Activated T-cell treated with anti-CD3 and anti-CD28 coated beads, Interleukin-2, amount 50 U/mL, for 24 hours (primary cell): ENCODE measurements at places on chromosomes 16 and 17.

- no peak for DNase-seq
These were observed 55.7 kb downstream of the SNX20 start for GRCh38 chr16:50625374-50625773.

- no peak for DNase-seq
These were observed 2.4 kb downstream of the SLC5A10 start for GRCh38 chr17:18954321-18954720.

GRCh38 chr17:62778990-62779681 is 29.0 kb downstream of the MARCHF10 start:
- no peak for DNase-seq

DNA sequence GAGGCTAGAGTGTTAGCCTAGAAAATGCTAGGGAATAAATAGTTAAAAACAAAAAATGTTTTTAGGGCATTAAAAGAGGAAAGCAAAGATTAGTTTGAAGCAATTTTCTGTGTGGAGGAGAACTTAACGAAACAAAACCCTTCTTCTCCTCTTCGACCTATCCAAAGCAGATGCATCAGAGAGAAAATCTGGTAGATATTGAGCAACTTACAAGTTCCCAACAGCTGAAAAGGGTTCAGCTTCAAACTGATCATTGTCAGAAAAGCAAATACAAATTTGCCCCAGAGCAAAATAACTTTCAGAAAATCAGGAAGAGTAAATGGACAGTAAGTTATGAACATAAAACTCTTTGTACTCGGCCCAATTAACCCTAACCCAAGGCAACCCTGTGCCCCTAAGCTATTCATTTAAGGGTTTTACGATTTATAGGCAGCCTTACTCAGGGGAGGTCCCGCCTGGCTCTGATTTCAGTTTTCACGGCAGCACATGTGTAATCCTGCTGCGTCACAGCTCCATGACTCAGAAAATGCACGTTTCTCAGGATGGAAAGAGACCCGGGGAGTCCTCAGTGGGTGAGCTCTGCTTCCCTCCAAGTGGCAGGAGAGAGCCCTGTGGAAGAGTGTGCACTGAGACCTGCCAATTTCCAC is 405.7 kb upstream of the SALL1 start:
- DNase-seq = no peak

DNA sequence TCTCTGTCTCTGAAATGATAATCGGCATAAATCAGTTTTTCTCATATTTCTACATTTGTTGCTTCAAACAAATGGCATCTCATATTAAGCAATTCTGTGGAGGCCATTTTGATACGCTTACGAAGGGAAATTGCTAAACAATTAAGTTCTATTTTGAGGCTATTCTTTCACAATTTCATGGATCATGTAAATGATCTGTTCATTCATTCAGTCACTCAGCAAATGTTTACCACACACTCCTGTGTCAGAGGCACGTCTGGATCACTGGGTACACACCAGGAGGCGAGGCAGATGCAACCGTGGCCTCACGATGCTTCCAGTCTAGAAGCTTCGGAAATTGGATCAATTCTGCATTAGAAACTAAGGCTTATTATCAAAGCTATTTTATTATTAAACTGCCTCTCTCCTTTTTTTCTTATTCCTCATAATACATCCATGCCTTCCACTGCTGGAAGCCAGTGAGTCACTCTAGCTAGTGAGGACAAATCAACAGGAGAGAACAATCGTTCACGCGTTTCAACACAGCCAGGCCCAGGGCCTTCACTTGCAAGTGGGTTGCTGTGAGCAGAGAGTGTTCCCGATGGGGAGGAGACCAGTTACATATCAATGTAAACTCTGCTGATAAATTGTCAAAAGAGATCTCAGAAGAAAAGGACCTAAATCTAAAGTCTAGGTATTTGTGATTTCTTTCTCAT is 11.3 kb upstream of the SLC39A11 start:
- no peak for DNase-seq

DNA sequence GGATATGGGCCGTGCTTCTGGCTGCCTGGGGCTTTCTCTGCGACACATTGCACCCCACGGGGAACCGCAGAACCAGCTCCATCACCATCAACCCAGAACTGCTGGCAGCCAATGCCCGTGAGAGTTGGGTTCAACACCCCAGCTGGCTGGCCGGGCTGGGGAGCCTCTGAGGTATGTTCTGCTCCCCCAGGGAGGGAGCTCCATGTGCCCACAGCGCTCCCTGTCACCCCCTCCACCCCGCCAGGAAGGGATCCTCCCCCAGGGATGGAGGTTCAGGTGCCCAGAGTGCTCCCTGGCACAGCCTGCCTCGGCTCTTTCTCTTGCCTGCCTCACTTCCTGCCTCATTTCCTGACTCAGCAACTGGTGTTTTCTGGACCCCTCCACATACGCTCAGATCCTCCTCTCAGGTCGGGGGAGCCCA is 24.2 kb upstream of the MPRIP start:
- DNase-seq = no peak

DNA sequence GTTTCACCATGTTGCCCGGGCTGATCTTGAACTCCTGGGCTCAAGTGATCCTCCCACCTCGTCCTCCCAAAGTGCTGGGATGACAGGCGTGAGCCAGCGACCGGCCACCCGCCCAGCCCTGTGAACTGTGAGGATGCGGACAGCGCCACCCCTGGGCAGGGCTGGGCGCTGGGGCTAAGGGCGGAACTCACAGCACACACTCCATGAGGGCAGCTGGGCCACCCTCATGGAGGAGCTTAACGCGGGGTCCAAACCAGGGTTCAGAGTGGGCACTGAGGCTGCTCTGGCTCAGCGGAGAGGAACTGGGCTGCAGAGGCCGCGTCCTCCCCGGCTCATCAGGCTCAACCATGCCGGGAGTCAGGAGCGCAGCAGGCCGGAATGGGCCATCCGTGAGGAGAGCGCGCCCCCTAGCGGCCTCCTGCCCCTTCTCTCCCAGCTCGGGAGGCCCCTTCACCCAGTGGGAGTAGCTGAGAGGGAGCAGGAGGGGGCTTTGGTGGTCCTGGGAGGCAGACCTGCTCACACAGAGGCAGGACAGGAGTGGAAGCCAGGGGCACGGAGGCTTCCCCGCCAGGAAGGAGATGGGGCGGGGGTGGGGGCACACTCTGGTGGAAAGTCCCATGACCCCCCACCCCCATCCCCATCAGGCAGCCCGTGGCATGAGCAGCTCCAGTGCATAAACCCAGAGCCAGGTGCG is 13.8 kb downstream of the CORO7 start:
- peak; percentile 83 for DNase-seq

GRCh38 chr17:37568350-37569053 is 40.7 kb downstream of the SYNRG start:
- DNase-seq = no peak

DNA sequence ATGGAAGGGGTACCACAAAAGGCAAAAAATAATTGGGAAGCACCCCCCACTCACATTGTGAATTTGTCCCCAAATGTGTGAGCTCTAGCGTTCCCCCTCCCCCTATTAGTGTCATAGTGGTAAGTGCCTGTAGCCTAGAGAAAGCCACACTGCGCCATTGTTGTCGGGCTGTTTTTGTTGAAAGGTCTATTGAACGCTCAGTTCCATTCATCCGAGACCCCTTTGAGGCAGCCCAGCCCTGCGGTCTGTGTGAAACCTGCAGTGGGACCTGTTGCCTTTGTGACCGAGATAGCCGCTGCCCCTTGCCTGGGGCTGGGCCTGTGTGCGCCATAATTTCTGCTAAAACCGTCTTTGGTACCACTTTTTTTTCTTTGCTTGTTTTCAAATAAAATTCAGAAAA is 3.0 kb downstream of the JPT2 start:
- DNase-seq = no peak
